SK-N-DZ (cell line): ENCODE measurements at places on chromosomes 6 and 20.

DNA sequence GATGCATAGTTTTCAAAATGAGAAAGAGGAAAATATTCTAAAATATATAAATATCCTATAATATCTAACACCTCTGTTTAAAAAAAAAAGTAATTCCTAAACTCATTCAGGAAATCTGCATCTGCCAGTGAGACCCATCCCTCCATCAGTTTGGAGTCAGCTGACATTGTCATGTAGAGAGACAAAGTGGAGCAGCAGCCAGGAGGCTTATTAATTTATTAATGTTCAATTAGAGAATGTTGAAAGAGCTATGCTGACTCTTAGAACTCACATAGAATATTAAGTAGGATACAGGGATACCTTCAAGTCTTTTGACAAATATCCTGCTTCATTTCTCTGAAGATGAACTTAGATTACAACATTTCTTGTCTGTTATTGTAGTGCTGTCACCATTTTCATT is 12.8 kb upstream of the PERP start:
- DNase-seq: no peak

DNA sequence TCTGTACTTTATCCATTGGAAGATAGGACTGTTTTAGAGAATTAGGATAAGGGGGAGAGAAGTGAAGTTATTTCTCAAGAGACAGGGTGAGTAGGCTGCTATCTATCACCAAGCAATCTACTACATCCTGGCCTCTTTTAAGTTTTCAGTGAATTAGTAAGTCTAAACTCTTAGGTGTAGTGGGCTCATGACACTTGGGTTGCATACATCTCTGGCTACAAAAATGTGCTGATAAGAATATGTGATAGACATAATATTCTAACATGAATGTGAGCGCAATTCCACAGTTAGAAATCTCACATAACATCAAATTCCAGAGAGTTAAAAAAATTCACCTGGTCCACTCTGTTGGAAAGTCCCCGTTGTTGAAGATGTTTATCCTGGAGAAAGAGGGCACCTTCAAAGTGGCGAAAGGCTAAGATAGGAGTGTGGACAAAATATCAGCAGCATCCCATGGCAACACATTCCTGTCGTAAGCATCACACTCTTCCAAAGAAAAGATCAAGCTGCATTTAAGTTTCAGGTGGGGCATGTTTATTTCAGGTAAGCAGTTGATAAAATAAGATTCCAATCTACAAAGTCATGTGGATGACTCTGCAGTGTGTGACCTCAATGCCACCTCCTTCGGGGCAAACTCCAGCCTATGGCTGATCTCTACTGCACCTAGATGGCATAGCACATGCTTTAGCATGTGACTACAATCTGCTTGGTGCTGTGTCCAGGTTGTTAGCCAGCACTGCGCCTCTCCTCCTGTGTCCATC is 111.7 kb upstream of the NEDD9 start:
- no peak for DNase-seq

DNA sequence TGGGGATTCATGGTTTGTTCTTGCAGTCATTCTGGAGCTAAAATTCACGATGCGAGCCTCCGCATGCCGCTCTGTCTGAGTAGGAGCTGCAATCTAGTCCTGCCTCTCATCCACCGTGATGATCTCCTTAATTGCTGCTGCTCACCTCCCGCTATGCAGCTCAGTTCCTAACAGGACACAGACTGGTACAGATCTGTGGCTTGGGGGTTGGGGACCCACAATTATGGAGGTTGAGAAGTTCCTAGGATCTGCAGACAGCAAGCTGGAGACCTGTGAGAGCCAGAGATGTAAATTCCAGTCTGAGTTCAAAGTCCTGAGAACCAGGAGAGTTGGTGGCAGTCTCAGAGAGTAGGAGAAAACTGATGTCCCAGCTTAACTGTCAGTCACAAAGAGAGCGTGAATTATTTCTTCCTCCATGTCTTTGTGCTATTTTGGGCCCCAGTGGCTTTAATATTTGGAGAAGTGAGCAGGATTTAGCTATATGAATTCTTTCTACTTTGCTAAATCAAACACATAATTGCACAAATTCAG is 378.7 kb upstream of the MAN1A1 start:
- no peak for DNase-seq

DNA sequence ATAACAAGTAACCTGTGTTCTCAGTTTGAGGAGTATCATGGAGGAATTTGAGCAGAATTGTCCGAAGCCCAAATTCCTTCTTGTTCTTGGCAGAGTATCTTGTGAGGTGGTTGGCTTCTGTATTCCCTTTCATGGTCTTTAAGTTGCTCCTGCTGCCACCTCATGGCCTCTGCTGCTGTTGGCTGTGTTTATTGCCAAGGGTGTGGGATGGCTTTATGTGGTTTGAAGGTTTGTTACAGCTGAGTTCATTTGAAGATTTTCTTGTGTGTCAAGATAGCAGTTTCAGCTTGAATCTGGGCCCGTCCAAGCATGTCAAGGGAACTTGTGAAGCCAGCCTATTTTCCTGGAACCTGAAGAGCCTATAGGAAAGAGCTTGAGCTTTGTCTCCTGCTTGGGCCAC is 20.2 kb upstream of the TTK start:
- no peak for DNase-seq

- no peak for DNase-seq
Measured at GRCh38 chr6:20876036-20876435, 341.8 kb downstream of the CDKAL1 start.

DNA sequence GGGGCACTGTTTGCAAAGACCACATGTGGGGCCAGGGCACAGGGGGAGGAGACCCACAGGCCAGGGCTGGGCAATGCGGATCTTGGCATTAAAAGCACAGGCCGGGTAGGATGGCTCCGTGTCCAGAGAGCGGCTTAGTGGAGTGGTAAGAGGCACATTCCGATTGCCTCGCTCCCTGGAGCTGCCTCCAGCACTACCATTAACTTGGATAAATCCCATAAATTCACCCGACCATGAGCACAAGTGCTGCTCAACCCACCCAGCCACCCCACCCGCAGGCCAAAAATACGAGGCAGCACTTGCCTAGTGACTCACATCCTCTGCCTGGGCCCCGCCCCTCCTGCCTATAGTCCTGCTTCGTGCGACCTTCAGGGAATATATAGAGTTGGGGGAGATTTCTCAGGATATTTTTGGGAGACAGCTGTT is 67.5 kb upstream of the QKI start:
- DNase-seq: no peak

DNA sequence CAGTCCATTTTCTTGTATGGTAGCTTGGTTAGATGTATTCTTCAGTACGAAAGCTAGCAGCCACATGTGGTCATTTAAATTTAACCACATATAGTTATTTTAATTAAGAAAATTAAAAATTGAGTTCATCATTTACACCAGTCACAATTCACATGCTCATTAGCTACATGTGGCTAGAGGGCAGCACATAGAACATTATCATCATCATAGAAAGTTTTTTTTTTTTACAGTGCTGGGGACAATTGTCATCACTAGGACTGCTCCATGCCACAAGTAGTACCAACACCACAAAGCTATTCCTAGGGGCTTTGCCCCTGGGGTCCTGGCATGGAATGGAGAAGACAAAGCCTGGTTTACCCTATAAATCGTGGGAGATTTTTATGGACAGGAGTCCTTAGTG is 30.5 kb downstream of the PLCB4 start:
- DNase-seq: no peak

GRCh38 chr6:43468240-43468639 is 9.1 kb upstream of the TJAP1 start:
- DNase-seq: no peak

DNA sequence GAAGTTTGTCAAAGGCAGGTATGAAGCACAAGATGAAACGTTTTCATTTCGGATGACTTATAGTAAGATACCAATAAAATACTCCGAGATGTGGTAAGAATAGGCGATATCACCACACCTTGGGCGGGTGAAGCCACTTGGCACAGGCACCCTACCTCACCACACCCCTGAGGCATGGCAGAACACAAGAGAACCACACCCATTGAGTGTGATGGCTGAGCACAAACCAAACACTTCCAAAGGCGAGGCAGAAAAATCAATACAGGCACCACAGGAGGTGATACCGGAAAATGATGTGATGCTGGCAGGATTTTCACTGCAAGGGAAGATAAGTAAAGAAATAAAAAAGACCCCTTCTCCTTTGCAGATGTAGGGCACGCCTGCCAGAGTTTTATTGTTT is 332.9 kb upstream of the PRDM1 start:
- DNase-seq: no peak

DNA sequence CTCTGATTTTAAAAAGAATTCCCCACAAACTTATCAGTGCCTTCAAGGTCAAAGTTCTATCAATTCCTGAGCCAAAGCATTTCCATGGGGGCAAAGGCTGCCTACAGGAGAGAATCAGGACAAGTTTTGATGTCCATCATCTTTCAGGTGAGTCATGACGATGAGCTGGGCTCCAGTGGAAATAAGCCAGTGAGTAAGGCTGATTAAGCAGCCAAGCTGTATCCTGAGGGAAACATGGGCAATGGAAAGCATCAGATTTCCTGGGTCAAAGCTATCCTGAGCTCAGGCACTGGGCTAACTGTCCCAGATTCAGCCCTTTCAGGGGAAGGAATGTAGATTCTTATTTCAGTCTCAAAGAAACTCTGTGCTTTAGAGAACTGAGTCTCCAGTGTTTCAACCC is 377.4 kb downstream of the CD109 start:
- DNase-seq: no peak

DNA sequence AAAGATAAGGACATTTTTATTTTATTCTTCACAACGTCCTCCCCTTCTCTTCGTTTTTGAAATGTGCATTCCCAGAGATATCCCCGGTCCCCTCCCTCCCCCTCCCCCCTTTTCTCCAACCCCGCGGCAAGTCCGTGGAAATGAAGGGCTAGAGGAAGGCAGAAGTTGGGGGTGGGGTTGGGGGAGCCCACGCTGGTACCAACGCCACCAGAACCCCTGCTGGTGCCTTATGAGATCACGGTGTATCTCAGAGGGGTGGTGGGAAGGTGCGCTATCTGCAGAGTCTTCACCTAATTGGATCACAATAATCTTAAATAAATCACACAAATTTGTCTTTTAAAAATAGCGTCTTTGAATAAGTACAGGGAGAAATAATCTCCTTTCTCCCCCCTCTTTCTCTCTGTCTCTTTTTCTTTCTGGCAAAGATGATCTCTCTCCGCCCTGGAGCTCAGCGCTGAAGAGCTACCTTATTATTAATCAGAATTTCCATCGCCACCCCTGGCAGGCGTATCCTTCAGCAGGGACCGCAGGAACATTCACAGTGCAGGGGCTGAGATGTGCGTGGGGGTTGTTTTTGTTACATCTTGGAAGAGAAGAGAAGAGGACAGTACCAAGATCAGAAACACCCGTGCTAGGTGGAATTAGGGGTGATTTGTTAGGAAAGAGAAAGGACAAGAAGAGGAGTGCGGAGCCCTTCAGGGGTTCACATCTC is 915 bp downstream of the CLVS2 start:
- peak; percentile 51 for DNase-seq

DNA sequence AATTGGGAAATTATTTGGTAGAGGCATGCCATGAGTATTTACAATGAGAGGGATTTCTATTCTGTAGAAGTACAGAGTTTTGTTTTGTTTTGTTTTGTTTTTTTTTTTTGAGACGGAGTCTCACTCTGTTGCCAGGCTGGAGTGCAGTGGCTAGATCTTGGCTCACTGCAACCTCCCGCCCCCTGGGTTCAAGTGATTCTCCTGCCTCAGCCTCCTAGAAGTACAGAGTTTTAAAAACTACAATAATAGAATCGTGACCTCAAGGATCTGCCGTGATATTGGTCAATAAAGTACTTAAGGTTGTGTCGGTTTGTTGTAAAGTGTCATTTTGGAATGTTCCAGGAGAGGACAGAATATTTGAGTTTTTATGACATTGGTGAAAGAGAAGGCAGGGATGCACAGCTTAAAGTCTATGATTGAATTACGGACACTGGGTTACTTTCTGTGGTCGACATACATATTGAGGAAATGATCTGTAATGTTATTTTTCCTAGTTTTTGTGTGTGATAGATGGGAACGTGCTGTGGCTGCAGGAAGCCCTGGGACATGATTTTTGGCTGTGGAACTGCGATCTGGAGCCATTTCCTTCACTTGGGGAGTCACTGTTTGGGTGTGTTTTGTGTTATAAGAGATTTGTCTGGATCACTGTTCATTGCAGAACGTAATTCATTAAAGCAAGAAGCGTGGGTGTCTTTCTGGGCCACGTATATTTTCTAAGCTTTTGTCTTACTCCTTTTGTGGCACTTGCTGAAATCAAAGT is 59.6 kb downstream of the TIAM2 start:
- no peak for DNase-seq

DNA sequence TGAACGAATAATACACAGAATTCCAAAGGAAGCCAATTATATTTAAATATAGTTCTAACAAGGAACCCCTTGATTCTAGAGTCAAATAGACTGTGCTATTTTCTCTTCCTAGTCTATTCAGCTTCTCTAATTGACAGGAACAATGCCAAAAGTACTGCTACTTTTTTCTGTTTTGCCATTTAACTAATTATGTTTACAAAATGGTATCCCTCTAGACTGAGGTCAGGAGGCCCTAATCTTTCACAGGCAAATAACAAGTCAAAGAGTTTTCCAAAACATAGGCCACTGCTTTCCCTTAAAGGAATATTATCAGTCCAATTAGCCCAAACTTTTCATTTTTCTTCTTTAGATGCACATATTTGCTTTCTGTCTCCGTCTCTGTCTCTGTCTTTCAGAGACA is 539.3 kb downstream of the RFPL4B start:
- DNase-seq: no peak

GRCh38 chr6:55212156-55212555 is 37.8 kb downstream of the HCRTR2 start:
- DNase-seq: no peak

DNA sequence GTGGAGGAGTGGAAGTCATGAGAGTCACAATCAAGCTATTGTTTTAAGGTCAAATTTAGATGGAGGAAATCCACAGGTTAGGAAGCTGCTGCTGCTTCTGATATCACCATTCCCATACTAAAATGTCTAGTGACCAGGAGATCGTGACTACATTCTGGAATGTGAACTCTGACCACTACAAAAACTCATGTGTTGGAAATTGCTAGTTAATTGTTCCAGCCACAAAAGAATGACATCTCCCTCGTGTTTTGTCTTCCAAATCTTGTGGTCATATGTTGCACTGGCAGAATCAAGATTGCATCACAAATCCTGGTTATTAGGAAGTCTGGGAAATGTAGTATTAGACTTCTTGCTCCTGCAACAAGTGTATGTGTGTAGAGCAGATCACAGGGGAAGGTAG is 441.9 kb downstream of the CD109 start:
- DNase-seq: no peak

GRCh38 chr20:3297079-3297378 is 58.0 kb upstream of the SLC4A11 start:
- no peak for DNase-seq
